ENCODE measurements at places on chromosomes 5 and 9.
A peak's percentile ranks its signal among the peaks of the same experiment; 100 is the strongest.

GRCh38 chr5:87182649-87183048 is 85.0 kb upstream of the RASA1 start:
- no peak for DNase-seq

- DNase-seq = no peak
Measured at GRCh38 chr9:72474676-72475075, 46.7 kb upstream of the TMC1 start.

DNA sequence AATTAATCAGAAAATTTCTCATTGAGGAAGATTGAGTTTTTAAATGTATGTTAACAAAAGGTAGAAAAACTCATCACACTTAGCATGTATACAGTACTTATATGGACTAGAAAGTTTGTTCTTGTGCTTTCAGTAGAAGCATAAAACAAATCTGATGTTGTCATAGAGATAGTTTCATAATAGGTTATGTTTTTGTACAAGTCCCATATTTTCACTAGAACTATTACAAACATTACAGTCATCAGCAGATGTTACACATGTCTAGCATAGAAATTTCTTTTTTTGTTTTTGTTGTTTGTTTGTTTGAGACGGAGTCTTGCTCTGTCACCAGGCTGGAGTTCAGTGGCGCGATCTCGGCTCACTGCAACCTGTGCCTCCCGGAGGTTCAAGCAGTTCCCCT is 131.4 kb downstream of the COMMD10 start:
- DNase-seq = no peak

GRCh38 chr9:132192728-132193127 is 30.9 kb downstream of the NTNG2 start:
- DNase-seq = no peak

- no peak for DNase-seq
Measured at GRCh38 chr5:39566891-39567290, 142.1 kb upstream of the DAB2 start.

DNA sequence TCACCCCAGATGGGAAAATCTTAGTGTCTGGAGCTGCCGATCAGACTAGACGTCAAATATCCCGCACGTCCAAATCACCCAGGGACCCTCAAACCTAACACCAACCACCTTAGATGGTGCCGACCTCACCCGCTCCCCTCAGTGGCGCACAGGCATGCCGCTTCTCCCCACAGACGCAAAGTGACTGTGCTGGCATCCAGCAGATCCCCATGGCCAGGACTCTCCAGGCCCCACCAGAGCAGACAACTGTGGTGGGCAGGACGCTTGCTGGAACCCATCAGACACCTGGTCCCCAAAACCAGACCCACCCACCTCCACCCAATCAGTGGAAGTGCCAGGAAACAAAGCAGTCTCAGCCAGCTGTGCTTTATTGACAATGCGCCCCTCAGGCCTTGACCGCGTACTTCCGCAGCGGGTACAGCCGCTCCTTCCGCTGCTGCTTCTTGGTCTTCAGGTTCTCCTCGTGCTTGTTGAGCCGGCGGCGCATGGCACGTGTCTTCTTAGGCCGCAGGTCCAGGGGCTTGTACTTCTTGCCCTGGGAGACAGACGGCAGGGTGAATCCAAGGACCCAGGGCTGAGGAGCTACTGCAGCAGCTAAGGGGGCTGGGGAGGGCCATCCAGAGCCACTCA is 4.1 kb downstream of the RPL35 start:
- DNase-seq = no peak

DNA sequence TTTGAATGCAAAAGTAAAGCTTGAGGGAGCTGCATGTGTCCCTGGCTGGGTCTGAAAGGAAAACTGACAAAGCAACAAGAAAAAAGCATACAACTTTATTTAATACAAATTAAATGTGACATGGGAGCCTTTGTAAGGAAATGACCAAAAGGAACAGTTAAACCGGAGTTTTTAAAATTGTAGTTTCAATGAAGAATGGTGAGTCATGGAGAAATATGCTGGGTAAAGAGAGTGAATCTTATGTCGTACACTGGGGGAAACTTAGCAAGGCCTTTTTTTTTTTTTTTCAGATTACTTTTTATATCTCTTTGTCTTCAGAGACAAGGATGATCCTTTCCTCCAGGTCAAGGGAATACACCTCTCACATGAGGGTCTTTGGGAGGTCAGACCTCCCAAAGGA is 50.1 kb upstream of the FBXL17 start:
- DNase-seq = no peak

- DNase-seq = no peak
Measured at GRCh38 chr5:118326481-118327045, 661.8 kb downstream of the DTWD2 start.

DNA sequence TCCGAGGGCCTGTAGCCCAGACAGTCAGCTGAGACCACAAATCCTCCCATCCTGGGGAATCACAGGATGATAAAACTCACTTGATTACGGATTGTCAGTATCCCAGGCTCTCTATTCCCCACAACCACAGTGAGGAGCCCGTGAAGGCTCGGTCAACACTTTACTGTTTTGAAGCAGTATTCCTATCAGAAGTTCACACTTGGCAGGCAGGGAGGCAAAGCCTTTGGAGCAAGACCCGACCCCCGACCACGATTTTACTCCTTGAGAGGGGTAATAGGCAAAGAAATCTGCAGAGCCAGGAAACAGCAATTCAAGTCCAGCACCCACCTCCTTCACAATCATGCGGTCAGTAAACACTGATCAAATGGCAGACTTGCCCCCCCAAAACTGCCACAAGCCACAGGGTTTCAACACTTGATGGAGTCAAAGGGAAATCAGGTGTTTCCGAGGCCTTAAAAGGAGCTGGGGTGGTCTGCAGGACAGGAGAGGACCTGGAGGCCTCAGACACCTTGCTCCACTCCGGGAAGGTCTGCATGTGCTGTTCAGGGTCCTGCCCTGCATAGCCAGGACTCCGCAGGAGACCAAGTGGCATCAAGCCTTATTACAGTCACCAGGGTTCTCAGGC is 25.2 kb downstream of the BICD2 start:
- DNase-seq = no peak

DNA sequence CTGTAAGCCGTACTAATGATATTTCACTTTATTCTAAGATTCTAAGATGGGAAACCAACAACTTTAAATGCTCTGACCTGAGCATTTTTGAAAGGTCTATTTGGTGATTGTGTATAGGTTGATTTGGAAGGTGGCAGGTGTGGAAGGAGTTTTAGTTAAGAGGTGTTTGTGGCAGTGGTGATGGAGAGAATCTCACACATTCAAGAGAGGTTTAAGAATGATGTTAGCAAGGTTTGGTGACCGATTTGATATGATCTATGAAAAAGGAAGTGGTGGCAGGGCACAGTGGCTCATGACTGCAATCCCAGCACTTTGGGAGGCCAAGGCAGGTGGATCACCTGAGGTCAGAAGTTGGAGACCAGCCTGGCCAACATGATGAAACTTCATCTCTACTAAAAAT is 319.2 kb upstream of the CD180 start:
- no peak for DNase-seq

- no peak for DNase-seq
Measured at GRCh38 chr5:66249920-66250319, 105.8 kb downstream of the SREK1 start.

GRCh38 chr5:67842806-67843205 is 372.8 kb upstream of the PIK3R1 start:
- DNase-seq = no peak

- no peak for DNase-seq
Measured at GRCh38 chr9:137787786-137788505, 89.6 kb upstream of the CACNA1B start.

DNA sequence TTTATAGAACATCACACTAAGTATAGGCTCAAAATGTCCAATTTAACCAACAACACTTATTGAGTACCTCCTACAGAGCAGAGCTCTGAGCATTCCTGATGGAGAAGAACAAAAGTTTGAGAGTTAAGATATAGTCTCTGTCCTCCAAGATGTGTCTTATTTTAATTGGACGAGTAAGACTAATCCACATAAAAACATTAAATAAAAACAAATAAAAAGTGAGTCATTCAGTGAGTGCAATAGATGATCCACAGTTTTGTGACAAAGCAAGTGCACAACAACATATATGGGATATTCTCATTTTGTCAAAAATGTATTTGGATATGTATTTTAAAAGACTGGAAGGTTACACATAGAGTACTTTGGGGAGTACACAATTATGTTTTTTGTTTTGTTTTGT is 277.4 kb downstream of the FBXL17 start:
- no peak for DNase-seq

- DNase-seq = no peak
Measured at GRCh38 chr5:40717281-40717680, 37.6 kb downstream of the PTGER4 start.

- no peak for DNase-seq
Measured at GRCh38 chr5:84425365-84425881, 40.7 kb upstream of the EDIL3 start.

GRCh38 chr9:88481933-88482332 is 53.0 kb upstream of the NXNL2 start:
- DNase-seq = no peak

DNA sequence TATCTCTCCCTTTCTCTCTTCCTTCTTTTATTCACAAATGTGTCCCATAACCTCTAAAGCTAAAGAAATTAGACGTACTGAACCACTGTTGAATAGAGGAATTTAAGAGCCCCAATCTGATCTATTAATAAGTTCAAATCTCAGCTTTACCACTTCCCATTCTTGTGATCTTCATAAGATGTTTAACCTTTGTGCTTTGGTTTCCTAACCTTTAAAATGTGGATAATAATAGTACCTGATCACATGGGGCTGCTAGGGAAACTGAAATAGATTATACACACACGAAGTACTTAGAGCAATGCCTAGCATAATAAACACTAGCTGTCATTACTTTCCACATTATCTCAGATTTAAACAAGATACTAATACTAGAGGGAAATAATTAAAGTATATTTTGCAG is 324.3 kb upstream of the SEMA6A start:
- no peak for DNase-seq

GRCh38 chr5:4804691-4805360 is 335.3 kb upstream of the ADAMTS16 start:
- DNase-seq = no peak

DNA sequence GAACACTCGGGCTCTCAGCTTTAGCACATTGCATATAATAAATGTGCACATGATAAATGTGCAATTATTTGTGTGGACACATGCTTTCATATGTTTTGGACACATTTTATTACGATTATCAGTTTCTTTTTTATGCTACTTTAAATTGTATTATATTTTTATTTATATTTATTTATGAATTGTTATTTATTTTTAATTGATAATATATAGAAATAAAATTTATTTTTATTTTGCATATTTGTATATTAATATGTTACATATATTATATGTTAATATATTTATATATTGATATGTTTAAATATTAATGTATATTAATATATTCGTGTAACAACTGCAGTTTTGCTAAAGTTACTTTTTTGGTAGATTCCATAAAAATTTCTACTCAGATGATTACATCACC is 454.8 kb upstream of the CDH10 start:
- no peak for DNase-seq

- DNase-seq = no peak
Measured at GRCh38 chr5:94746731-94747124, 128.3 kb downstream of the SLF1 start.

DNA sequence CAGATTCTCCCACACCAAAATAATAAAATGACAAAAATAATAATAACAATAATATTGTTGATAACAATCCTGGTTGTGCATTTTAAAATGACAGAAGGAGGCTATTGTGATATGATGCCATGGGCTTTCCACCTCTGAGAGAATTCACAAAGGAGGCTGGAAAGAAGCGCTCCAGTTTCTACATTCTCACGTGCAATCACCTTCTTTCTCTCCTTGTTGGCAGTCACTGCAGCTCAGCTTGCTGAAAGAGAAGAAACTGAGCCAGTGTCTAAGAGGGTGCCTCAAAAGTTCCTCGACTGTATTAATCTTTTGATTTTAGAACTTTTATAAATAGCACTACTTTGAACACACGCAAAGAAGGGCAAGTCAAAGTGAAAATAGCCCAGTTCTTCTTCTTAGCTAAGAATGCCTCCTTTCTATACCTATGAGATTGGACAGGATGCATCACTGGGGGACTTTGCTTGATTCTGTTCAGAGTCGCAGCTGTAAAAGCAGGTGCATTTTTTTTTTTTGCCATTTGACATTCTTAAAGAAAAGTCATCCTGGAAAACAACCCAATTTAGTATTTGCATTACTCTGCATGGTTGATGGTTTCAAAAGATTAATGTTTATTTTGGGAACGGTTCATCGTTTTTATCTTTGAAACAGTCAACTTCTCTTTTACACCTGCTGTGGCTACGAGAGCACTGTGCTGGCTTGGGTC is 12.4 kb upstream of the SUB1 start:
- no peak for DNase-seq

DNA sequence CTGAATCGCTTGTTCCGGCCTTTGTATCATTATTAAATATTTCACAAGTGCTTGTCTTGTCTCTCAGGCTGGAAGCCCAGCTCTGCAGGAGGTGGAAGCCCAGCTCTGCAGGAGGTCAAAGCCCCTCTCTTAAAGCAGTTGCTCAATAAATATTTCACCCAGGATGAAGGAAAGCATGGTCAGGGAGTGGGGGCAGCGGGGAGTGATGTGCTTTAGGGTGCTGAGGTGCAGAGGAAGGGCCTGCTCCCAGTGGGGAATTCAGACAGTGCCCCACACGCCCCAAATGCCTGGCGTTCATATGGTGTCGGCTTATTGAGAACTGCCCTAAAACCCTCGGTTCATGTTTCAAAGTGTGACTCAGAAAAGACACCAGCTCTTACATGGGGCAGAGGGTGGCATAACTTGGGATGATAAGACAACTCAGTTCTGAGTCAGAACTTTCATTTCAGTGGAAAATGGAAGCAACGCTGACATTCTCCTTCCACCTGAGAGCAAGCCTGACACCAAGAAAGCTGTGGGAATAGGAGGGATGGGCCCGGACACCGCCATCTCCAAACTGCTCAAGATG is 114.3 kb upstream of the DAP start:
- no peak for DNase-seq

GRCh38 chr5:126508251-126508961 is 85.2 kb downstream of the GRAMD2B start:
- no peak for DNase-seq

- no peak for DNase-seq
Measured at GRCh38 chr9:130856474-130856873, 21.4 kb downstream of the ABL1 start.

- DNase-seq = no peak
Measured at GRCh38 chr5:60887096-60887495, 43.0 kb upstream of the ELOVL7 start.

DNA sequence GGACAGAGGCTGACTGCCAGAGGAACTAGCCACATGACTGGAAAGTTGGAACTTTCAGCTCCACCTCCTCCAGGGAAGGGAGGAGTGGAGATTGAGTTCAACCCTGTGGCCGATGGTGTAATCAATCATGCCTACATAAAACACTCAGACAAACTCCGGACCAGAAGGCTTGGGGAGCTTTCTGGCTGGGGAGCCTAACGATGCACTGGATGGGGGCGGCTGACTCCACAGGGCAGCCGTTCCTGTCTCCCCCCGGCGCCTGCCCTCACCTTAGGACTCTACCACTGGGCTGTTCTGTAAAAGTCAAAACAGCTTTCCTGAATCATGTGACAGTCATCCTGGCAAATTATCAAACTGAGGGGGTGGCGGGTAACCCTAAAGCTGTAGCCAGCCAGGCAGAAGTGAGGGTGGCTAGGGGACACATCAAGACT is 58.0 kb downstream of the GOLM1 start:
- peak; percentile 62 for DNase-seq
